ENCODE measurements at places on chromosomes 2 and 18.

GRCh38 chr18:58350526-58350925 is 278.4 kb downstream of the ALPK2 start:
- DNase-seq: no peak

DNA sequence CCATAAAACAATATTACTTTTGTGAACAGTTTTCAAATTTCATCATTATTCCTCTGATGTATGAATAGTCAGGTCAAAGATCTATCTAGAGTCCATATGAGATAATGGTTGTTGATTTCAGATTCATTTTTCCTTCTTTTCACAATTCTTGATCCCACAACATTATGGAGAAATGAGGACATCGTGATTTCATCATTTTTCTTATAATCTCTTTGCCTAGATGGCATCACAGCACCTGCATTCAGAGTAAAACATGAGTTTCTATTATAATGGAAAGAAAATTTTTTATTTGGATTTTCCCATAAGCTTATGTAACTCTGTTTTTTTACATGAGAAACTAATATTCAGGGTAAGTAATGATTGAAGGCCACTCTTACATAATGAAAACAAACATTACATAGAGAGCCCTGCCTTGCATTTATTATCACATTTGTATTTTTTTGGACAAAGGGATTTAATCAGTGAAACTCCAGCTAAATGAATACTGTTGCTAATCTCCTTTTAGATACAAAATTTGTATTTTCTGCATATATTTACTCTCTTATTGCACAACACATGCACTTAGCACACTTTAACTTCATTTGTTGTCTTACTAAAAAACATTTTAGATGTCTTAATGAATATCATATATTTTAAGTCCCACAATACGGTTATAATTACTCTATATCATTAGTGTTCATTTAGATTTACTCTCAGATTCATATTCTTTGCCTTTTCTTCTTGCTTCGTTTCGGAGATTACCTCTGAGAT is 188.4 kb upstream of the KYNU start:
- DNase-seq: no peak

GRCh38 chr2:161166538-161167409 is 6.5 kb downstream of the TANK start:
- no peak for DNase-seq

- no peak for DNase-seq
Measured at GRCh38 chr18:78612801-78613200, 366.8 kb upstream of the SALL3 start.

DNA sequence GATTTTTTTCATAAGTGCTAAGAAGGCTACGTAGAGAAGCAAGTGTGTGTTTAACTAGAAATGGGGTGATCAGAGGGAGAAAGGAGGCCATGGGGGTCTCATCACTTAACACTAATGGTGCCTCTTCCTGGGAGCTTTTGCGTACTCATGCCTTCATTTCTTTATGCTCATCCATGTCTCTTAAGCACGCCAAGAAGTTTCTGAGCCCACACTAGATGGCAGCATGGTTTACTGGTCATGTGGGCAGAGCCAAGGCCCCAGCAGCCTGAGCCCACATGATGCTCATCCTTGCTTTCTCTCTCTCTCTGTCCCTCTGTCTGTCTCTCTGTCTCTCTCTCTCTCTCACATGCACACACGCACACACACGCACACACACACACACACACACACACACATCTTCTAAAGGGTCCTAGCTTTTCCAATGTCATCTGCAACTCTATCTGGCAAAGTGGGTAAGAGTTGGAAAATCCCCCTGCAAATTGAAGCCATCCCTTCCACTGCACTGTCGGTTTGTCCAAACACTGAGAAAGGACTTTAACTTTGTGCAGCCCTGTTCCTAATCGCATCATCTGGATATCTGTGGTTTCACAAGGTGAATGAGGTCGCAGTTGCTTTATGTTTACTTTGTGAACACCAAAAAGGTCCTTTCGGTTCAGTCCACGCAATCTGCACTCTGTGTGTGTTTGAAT is 137.1 kb upstream of the CCDC68 start:
- DNase-seq: peak; percentile 53

DNA sequence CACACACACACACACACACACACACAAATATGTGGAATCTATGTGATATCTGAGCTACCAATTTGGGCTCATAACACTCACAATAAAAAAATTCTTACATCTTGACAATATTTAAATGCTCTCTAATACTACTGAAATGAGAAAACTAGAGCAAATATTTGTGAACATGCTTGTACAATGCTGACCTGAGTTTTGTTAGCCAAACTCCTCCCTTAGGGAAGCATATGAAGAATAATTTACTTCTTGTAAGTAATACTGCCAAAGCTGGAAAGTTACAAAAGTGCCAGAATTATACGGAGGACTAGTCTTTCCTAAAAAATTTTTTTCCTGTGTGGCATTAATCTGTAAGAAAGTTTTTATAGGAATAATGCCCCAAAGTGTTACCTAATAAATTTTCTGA is 18.5 kb downstream of the MBD2 start:
- DNase-seq: no peak

DNA sequence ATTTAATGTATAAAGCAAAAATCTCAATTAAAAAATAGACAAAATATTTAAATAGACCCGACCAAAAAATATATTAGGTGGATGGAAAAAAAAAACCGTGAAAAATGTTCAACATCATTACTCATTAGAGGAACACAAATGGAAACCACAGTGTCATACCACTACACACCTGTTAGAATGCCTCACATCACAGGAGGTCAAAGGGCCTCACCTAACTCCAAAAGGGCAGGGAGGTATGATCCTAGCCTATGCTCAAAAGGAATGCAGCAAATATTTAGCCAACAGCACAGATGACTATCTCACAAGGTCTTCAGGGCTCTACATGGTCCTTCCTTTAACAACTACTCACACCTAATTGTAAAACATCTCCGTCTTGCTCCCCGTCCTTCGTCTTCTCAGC is 185.5 kb upstream of the SETBP1 start:
- DNase-seq: no peak

- DNase-seq: no peak
Measured at GRCh38 chr18:58605027-58606020, 23.6 kb downstream of the ALPK2 start.

All from NB4 (cell line).